NCI-H1694 treated with DMSO at 0.1 percent for 48 hours (cell line): ENCODE measurements at places on chromosomes 6 and 20.

- DNase-seq, result peak; percentile 75
Measured at GRCh38 chr6:70369332-70369950, 43.9 kb upstream of the FAM135A start.

DNA sequence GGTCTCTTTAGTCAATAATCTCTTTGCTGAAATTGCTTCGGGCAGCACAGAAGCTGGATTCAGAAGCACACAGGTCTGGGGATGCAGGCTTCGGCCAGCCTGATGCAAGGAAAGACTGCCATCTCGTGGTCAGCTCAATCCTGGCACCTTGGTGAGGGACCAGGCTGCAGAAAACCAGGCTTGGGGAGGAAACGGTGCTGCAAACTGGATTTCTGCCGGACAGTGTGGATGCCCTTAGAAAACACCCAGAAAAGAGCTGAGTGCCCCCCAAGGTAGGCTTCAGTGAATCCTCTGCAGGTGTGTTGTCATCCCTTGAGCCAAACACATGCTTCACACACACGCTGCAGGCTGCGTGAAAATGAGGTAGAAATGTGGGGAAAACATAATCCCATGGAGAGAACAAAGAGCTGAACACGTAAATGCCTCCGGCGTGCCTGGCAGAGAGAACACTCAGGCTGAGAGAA lies 89.8 kb upstream of the PAX1 start:
- no peak for DNase-seq

- DNase-seq, result no peak
Measured at GRCh38 chr6:84791233-84791632, 26.8 kb upstream of the TBX18 start.

DNA sequence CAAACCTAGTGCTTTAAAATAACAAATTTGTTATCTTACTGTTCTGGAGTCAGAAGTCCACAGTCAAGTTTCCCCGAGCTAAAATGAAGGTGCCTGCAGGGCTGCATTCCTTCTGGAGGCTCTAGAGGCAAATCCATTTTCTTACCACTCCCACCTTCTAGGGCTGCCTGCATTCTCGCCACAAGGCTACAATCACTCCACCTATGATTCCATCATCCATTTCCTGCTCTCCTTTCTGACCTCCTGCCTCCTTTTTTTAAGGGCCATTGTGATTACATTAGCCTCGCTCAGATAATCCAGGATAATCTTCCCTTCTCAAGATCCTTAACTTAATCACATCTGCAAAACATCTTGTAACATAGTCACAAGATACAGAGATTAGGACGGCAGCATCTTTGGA lies 42.4 kb upstream of the SIRT5 start:
- no peak for DNase-seq

GRCh38 chr6:137405806-137406205 lies 88.4 kb downstream of the OLIG3 start:
- no peak for DNase-seq

GRCh38 chr20:51310216-51310615 lies 232.3 kb downstream of the NFATC2 start:
- no peak for DNase-seq

DNA sequence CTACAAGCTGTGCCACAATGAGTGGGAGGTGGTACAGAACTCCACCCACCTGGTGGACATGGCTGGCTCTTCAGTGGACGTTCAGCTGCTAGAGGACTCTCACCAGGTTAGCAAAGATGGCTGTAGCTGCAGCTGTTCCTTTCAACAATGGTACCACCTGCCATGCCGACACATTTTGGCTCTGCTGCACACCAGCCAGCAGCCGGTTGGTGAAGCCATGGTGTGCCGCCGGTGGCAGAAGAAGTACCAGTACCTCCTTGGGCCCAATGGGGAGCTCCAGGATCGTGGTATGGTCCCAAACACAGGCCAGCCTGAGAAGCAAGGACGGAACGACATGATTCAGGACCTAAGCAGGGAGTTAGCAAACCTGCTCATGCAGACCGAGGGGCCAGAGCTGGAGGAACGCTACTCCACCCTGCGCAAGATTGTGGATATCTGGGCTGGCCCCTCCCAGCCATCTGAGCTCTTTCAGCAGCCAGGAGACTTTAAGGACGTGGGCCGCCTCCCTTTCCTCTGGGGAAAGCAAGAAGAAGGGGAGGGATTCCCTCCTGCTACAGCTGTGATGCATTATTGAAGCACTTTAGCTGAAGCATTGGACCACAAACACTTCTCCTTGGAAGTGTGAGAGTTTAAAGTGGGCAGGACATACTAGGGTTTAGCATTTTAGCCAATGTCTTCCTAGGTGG lies 2.8 kb upstream of the ZSWIM1 start:
- DNase-seq, result no peak

- peak; percentile 53 for DNase-seq
Measured at GRCh38 chr6:20708367-20709124, 174.3 kb downstream of the CDKAL1 start.

- DNase-seq, result no peak
Measured at GRCh38 chr20:24985802-24986201, 6.7 kb downstream of the APMAP start.

DNA sequence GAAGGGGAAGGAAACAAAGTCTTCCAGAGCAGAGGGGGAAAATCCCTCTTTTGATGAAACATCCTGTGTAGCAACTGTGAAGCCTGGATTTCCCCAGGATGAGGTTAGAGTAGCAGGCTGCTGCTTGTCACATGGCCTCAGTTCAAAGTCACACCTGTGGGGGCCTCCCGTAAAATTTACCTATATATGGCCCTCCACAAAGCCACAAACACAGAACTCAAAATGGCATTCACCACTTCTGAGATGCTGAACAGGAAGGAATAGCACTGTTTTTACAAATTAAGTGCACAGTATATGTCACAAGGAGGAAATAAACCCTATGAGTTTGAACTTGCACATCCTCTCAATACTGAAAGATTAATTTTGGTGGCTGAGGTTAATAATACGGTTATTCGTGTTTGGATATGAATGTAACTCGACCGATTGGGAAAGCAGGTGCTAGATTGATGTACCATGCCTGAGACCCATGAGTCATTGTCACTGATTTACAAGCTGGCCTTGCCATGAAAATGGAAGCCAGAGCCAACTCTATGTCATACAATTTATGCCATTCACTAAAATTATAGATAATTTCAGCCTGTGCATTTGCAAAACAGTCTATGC lies 70.6 kb downstream of the SGK1 start:
- DNase-seq, result no peak

- no peak for DNase-seq
Measured at GRCh38 chr6:9161731-9162130, 726.4 kb upstream of the SLC35B3 start.
